ENCODE measurements at places on chromosomes 6 and 20.

DNA sequence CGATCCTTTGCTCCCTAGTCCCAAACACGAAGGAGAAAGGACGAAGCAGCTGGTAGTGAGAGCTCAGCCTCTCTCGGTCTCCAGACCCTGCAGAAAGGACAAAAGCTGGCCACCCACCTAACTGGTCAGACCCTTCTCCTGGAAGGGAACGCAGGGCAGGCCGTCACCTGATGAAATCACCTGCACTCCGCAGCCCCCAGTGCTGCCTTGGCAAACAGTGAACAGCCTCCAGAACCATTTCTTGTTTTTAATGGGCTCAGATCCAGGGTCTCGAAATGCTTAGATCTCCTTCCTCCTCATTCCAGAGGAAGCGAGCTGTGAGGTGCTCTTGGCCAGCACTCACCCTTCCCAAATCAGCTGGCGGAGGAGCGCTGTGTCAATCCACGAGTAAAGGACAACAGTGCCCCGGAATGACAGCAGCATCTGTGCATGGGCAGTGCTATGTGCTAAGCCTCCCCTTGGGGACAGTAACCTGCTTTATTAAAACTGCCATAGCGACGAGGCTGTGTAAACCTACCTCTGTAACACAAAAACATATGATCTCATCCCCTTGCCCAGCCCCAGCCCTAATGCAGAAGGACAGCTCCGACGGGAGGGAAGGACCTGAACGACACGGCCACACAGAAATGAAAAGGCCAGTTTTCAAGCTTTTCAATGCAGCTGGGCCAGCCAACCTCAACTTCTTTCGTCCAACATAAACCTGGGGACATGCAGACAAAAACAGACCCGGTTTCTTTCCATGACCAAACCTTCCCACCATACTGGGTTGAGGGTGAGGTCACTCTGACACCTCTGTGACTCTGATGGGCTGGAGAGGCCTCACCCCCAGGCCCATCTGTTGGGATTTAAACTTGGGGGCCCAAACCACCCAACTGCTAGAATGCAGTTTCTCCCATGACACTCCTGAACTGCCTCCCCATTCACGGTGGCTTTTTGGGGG is 43.3 kb downstream of the SULF2 start:
- DNase-seq, result no peak

- no peak for DNase-seq
Measured at GRCh38 chr6:72464246-72464645, 157.6 kb upstream of the KCNQ5 start.

DNA sequence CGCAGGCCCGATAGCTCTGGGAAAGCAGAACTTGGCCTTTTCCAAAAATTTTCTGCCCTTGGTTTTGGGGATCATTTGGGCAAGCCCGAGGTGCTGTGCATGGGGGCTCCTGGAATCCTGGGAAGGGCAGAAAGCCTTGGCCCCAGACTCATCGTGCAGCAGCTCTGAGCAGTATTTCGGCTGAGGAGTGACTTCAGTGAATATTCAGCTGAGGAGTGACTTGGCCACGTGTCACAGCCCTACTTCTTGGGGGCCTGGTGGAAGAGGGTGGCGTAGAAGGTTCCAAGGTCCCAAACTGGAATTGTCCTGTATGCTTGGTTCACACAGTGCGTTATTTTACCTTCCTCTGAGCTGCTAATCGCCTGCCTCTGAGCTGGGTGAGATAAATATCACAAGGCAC is 1.1 kb upstream of the BMP2 start:
- no peak for DNase-seq

DNA sequence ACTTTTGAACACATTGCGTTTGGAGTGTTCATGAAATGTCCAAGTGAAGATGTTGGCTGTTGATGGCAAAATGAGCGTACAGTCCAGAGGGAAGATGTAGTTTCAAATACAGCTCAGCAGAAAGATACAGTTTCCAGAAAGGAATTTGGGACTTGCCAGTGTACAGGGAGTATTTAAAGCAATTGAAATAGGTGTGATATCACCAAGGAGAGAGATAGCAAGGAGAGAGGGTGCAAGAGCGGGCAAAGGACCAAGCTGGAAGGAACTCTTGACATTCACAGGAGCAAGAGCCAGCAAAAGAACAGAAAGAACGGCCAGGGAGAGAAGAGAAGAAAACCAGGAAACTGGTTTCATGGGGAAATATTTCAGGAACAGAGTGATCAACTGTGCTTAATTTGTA is 47.8 kb downstream of the CARMIL1 start:
- DNase-seq, result no peak

DNA sequence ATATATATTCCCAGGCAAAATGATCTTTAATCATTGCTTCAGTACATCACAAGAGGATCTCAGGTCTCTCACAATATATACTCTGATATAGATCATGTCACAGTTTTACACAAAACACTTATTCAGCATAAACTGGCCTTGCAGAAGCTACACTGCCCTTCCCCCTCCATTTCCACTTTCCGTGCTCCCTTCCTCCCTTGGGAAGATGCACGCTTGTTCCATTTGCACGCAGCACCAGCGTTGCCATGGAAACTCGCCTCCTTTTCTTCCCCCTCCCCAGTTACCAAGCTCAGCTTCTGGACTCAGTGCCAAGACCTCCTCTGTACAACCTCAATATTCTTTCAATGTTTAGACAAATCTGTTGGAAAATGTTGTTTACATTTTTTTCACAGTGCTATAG is 154.6 kb downstream of the RFPL4B start:
- DNase-seq, result no peak

GRCh38 chr6:34096814-34097213 is 49.1 kb downstream of the GRM4 start:
- DNase-seq, result no peak

- peak; percentile 34 for DNase-seq
Measured at GRCh38 chr20:11235058-11235457, 561.3 kb upstream of the JAG1 start.

DNA sequence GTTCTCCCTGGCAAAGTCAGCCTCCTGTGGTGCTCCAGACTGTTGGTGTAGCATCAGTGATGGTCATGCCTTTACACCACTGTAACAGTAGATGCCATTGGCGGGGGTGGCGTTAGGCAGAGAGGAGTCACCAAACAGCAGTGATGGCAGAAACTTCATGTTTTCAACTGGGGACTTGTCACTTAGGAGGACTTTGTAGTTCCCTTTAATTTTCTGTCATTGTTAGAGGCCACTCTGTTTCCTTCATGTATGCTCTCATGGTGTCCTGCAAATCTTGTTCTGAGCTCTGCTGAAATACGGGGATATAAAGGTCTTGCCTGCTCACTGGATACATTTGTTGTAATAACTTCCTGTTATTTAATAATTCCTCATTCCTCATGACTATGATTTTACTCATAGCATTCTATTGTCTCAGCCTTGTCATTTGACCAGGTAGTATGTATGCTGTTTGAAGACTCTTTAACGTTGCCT is 4.6 kb downstream of the MAP3K4 start:
- DNase-seq, result peak; percentile 86

- DNase-seq, result no peak
Measured at GRCh38 chr6:6283746-6284145, 36.7 kb downstream of the F13A1 start.

- DNase-seq, result no peak
Measured at GRCh38 chr20:58894652-58895447, 42.3 kb downstream of the GNAS start.

DNA sequence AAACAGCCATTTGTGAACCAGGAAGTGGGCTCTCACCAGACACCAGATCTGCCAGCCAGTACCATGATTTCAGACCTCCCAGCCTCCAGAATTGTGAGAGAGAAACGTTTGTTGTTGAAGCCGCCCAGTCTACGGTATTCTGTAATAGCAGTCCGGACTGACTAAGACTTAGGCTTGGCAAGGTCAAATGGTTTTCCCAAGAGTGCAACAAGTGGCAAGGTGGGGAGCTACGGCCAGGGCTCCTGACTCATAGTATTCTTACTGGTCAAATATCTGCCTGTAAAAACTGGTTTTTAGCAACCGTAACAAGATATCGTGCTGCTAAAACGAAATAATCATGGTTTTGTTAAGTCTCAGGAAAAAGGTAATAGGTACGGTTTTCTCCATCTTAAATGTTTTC is 37.8 kb downstream of the MCUR1 start:
- DNase-seq, result no peak

DNA sequence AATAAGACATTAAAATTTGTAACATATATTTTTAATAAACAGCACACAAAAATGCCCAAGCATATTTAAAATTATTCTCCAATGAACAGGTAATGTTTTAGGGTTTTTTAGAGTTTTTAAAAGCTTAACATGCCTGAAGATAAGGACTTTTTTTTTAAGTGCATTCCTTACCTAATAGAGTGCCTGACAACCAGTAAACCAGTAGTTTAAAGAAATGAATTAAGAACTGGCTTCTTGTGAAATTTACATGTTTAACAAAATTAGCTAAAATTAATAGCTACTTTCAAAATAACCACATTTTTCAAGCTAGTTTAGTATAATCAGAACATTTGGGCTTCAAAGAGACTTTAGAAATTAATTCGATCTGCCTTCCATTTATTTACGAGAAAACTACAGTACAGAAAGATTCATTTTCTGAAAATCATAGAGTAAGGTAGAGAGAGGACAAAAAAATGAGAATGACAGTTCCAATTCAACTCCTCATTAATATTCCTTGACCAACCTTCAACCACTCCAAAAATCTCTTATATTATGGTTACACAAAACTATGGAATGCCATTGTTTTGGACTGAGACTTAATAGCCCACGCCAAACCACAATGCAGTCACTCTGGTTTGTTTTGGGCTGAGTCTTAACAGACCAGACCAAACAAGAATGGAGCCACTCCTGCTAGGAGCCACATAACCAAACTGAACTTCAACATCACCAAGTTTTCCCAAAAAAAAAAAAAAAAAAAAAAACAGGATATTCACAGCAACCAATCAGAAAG is 5.7 kb upstream of the PLN start:
- peak; percentile 71 for DNase-seq

Measured in epithelial cell of esophagus (primary cell).